ENCODE measurements at places on chromosomes 11 and 22. TPM values are rescaled to one million over a fixed set of nuclear protein-coding genes. Genes with fewer than 3 reads are reported as not detected.

Gene RFPL2
- polyA plus RNA-seq = not detected

Gene ABCG4
- polyA plus RNA-seq = 0.20 TPM

Gene LINC01488
- polyA plus RNA-seq = not detected

Gene TRIM44
- 50.7 TPM for polyA plus RNA-seq

Gene CALCA
- not detected for polyA plus RNA-seq

Gene SEC14L2
- 38.7 TPM for polyA plus RNA-seq

Data from IMR-90 (cell line).